Right forelimb (tissue), 1 donor: ENCODE measurements at places on chromosomes 3 and 15.

GRCh38 chr3:61066800-61067199 is 184.5 kb downstream of the FHIT start:
- no peak for DNase-seq

DNA sequence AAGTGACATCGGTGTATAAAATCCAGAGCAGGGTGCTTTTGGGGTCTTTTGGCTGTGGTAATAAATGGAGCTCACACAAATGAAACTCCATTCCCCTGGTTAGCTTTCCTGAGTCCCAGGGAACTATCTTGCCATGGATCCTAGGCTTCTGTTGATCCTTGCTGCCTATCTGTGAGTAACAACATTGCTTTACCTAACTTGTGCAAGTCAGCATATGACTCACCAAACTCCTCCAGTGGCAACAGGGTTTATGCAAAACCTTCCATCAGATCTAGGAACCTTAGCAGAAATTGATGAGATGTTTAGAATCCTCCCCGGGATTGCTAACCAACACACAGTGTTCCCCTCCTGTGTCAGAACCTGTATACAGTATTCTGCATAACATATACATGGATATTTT is 105.4 kb downstream of the SCAPER start:
- no peak for DNase-seq

- DNase-seq: peak; percentile 72
Observed at GRCh38 chr15:84981711-84982300, at the start of gene PDE8A. Gene PDE8A (plus strand): TSS chr15:84981856. CDS start chr15:84982163, 307 bp downstream.

DNA sequence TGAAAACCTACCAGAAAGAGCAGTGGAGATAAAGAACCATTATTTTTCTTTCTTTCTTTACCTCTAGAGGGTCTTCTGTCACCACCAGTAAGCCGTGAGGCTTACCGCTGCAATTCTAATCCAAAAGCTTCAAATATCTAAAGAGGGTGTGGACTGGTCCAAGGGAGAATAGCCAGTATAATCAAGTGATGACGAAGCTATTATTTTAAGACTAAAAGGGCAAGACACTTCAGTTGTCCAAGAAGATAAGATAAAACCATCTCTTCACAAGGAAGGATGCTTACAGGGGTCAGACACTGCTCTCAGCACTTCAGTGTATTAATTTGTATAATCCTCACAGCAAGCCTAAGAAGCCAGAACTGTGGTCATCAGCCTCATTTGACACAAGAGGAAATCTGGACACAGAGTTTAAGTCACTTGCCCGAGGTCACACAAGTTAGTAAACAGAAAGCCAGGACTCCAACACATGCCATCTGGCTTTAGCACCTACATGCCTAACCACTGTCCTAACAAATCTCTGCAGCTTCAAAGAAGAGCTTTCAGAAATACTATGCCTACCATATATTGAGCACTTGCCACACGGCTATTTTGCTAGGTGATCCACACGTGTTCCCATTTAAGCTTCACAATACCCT is 14.6 kb downstream of the HDC start:
- no peak for DNase-seq

DNA sequence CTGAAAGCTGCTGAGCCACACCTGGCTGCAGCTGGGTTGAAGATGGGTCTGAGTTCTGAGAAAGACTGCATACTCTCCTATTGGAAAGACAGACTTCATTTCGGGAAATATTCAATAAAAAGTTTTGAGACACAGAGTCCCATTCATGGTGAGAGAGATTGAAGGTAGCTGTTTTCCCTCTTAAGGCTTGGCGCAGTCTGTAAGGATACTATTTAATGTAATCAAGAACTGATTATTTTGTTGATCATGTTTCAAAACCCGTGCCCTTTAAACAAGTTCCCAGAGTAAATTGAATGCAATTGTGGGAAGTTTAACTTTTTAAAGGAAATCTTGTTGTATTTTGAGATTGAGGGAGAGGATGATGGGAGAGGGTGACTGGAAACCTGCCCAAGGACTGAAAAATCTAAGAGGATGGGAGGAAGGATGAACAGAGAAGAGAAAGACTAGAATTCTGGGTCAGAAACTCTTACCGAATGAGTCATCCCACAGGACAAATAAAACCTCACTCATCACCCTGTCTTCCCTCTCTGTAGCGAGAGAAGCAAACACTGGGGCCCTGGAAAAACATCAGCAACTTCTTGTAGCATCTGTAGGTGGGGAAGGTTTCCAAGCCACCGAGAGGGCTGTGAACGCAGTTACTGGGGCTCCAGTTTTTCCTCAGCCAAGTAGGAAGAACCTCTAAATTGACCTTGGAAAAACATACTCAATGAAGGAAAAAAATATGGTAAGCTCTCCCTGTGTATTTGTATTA is 193.2 kb upstream of the TPRG1 start:
- peak; percentile 57 for DNase-seq

GRCh38 chr15:42908538-42908937 is 12.0 kb downstream of the TTBK2 start:
- DNase-seq: no peak

DNA sequence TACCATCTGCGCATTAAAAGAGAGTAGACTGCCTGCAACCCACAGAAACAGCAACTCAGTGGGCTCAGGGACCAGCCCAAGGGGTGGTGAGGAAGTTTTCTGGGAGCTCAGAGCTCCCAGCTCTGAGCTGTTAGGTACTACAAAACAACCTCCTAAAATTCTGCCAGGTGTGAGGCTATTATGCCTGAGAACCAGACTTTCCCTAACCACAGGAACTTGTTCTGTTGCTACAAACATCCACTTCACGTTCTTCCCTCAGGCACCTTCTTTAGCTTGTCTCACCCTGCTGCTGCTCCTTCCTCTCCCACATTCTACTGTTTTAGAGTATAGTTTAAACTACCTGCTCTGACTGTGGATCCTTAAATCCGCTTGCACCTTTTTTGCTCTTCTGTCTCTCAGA is 399.4 kb downstream of the ROBO1 start:
- no peak for DNase-seq

DNA sequence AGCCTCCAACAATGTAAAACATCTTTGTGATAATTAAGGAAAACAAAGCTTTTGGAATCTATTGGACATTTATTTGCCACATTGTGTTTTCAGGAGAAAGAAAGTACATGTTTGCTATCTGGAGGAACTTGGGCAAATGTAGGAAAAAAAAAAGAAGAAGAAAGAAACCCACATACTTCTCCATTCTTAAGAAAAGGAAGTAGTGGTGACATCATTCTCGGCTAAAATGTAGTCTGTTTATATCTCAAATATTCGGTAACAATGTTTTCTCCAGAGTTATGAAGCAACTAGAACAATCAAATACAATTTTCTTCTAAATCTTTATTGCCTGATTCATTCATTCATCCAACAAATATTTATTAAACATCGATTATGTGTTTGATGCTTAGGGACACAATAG is 2.3 kb upstream of the TGFBR2 start:
- no peak for DNase-seq

- DNase-seq: no peak
Observed at GRCh38 chr3:131067983-131068382, 41.3 kb downstream of the NEK11 start.

GRCh38 chr3:112131111-112131510 is 1.9 kb downstream of the GCSAM start:
- no peak for DNase-seq

DNA sequence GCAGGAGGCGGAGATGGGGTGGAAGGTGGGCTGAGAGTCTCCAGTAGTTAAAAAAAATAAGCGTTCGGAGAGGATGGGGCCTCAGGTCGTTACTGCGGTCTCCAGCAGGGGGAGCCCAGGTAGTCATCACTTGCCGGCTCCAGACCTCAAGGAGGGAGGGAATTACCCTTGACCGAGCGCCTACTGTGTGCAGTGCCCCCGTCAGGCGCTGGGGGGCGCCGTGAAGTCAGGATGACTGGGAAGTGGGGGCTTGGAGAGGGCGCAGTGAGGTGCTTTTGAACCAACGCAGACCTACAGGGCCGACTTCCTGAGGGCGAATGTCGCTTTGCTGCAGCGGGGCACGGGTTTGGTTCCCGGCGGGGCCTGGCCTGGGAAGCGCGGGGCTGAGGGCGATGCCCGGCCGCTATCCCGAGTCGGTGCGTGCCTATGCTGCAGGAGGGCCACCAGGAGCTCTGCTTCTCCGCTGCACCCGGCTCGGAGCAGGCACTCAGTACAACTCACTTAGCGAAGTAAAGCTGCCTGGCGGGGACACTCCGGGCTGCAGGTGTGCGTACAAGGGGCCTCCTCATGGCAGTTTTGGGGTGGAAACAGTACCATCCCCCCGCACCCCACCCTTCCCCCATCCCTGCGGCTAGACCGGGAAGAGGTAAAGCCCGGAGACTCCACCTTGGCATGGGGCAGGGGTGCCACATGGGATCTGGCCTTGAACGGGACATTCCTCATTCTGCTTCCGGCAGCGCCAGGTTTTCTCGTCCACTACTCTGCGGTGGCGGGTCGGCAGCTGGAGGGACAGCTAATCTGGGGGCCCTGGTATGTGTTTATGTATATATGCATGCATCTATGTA is 79.8 kb downstream of the RHCG start:
- no peak for DNase-seq

- no peak for DNase-seq
Observed at GRCh38 chr15:89489376-89489775, 7.0 kb downstream of the RHCG start.

DNA sequence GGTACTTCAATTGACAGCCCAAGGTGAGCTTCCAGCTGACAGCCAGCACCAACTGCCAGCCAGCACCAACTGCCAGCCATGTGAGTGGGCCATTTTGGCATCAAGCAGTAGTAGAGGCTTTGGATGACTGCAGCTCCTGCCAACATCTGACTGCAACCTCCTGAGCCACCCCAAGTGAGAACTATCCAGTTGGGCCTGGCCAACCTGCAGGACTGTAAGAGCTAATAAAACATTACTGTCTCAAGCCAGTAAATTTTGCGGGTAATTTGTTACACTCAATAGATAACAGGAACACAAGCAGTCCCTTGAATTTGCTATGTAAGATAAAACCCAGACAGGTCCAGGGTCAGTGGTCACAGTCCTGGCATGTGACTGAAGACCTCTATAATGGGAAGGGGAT is 29.7 kb downstream of the EPHB1 start:
- DNase-seq: no peak

- peak; percentile 73 for DNase-seq
Observed at GRCh38 chr15:47184003-47184907, 533.0 kb upstream of the SEMA6D start.

DNA sequence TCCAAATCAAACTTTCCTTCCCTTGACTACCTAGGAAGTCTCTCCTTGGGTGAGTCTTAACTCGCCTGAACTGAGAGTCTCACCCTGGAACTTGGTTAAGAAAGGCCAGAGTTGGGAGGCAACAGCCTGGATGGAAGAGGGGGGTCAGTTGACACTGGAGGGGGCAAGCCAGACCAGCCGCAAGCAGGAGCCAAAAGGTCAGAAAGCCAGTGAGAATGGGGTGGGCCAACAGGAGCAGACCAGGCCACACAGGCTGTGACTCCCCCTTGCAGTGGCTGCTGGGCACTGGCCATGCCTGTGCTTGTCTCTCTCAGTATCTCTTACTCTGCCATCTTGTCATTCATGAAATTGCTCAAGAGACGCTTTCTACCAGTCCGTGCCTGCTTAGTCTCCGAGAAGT is 32.9 kb downstream of the CRTC3 start:
- no peak for DNase-seq

GRCh38 chr3:59750391-59750790 is 700.6 kb upstream of the CFAP20DC start:
- no peak for DNase-seq
